NCI-H748 treated with DMSO at 0.1 percent for 48 hours (cell line): ENCODE measurements at places on chromosomes 2 and 18.

DNA sequence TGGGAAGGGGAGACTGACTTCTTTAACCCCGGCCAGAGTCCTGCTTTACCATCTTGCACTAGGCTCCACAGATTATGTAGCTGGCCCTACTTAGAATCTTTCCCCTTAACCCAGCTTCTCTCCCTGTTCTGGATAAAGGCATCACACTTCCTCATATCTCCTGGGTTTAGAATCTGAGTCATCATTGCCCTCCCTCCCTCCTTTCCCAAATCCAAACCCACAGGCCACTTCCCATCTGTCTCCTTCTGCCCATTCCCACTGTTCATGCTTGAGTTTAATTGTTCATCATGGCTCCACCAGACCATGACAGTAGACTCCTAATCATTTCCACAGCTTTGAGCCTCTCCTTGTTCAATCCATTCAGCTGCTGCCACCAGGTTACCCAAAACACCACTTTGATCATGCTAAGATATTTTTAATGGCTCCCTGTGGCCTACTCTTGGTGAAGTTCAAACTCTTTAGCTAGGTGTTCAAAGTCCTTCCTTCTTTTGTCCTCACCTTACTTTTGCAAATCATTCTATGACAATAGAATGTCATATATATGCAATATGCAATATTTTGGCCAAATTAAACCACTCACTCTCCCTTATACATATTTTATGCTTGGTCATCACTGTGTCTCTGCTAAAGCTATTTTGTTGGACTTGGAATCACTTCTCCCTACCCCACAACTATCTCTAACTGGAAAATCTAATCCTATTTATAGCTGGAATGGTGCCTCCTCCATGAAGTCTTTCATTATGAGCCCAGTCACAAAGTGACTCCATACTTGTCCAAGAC, 5.5 kb downstream of the PDE11A start:
- DNase-seq: no peak

GRCh38 chr2:50746526-50746925, 285.4 kb downstream of the NRXN1 start:
- no peak for DNase-seq

GRCh38 chr2:20106746-20107145, 55.3 kb upstream of the LAPTM4A start:
- DNase-seq: no peak

- no peak for DNase-seq
These were observed 62.3 kb upstream of the KLHL29 start for GRCh38 chr2:23322567-23323197.

DNA sequence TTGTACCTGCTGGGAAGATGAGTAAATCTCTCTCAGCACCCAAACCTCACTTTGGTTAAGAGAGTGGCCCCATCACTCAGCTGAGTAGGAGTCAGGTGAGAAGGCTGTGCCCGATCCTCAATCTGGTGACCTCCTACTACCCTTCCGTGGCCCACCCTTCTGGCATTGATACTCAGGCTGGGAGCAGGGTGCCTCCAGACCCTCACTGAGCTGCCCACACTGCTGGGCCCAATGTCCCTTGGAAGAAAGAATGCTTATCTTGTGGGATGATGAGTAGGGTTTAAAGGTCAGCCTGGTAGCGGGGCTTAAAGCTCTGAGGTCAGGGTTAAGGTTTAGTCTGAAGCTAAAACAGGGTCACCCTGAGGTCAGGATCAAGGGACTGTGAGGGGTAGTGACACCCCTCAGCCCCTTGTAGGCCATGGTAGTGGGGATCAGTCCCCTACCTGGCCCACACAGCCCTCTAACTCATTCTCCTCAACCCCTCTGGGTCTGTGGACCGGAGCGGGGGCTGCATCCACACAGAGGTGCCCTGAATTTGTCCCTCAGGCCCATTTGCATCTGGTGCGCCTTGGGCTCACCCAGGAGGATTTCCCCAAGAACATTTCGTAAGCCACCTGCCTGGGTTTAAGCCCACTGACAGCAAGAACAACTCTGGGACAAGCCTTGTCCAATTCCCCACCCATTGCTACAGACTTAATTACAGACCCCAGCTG, 123.8 kb downstream of the CYP26B1 start:
- no peak for DNase-seq

DNA sequence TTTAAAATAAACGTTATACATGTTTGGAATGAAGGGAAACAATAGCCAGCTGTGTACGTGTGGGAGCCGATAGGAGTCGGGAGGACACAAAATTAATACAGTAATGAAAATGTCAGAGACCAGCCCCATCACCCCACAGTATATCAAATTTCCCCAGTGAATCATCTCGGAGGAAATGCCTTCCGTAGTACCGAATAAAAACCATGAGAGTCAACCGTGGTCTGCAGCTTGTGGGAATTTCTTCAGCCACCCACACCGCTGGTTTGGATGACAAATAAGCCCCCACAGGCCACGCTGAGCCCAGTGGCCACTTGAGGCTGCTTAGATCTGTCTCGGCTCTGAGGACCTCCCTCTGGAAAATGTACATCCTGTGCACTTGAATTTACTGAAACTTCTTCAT, 133.7 kb downstream of the COL6A3 start:
- DNase-seq: no peak

GRCh38 chr2:133658020-133658903, 90.0 kb upstream of the NCKAP5 start:
- DNase-seq: no peak

DNA sequence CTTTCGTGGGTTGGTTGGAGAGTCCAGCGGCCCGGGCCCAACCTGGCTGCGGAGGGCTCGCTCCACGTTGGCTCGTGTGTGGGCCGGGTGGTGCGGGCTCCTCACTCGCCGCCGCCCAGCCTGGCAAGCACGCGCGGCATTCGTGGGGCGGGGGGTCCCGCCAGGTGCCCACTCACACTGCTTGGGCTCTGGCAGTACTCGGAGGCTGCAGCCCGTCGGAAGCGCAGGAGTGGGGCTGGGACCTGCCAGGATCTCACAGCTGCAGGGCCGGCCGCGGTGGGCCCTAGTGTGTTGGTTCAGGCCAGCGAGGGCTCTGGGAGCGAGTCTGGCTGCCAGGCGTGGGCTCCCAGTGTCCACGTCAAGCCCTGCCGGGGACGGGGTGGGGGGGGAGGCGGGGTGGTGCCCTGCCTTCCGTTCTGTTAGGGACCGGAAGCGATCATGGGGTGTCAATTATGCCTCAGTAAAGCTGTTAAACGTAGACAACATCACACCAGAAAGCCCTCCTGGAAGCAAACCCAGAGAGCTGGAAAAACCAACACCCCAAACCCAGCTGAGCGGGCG, 1.0 kb upstream of the HS6ST1 start:
- no peak for DNase-seq

DNA sequence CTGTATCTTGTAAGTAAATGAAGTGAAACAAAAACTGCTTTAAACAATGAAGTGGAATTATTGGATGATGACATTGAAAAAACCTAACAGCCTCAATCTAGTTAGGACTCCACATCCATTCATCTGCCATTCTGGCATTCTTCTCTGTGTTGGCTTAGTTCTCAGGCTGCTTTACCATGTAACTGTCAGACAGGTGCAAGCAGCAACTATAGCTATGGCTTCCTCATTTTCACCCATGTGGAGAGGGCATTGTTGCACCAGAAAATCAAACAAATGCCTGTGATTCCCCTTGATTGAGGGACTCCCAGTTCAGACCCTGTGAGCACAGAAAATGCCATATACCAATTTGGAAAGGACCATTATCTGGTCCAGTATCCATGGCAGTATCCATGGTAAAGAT, 129.5 kb upstream of the NYAP2 start:
- DNase-seq: peak; percentile 21

DNA sequence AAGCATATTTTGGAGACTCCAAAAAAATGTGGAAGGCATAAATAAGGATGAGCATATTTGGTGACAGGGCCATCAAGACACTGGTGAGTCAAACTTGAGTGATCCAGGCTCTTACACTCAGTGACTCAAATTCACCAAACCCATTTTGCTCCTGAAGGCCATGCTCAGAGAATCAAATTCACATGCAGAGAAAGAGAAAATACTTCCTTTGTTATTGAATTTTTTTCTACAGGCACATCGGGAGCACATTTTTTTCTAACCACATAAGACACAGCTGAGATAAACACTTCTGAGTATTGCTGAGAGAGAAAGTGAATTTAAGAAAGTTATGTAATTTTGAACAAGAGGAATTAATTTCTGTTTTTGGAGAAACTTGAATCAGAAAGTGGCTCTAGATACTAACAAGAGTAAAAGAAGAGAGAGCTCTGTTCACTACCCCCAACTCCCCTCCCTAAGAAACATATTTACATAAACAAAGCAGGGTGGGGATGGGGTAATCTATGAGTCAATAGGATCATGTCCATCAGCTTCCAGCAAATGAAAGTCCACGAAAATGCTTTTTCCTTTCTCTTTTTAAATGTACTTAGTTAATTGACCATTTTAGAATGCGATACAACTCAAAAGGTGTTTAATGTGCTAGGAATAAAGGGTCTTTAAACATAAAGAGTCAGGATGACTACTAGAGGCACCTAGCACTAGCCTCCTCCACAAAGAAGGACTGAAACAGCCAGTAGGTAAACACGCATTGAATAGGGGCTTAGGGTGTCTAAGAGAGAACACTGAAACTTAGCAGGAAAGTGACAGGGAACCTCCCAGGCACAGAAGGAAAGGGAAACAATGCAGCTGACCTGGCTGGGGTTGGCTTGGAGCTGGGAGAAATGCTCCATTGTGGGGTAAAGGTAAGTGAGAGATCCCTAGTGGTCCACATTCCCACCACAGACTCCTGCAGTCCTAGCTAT, 152.3 kb downstream of the KCNE4 start:
- no peak for DNase-seq

DNA sequence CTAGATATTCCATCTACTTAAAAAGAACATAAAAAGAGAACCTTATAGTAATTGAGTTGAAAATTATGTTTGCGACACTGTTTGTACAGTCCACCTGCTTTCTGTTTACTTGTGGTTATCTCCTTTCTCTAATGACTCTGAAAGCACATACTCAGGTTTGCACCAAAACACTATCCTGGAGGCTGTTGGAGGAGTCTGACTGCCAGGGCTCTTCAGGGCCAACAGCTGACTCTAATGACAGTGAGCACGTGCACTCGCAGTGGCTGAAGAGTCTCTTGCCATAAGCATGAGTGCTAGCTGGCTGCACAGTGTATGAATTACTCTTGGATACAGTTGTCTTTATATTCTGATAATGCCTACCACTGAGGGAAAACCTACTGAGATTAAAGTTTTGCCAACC, 16.7 kb upstream of the GLS start:
- DNase-seq: peak; percentile 99

GRCh38 chr2:217162533-217162932, 302.7 kb upstream of the TNP1 start:
- peak; percentile 87 for DNase-seq

DNA sequence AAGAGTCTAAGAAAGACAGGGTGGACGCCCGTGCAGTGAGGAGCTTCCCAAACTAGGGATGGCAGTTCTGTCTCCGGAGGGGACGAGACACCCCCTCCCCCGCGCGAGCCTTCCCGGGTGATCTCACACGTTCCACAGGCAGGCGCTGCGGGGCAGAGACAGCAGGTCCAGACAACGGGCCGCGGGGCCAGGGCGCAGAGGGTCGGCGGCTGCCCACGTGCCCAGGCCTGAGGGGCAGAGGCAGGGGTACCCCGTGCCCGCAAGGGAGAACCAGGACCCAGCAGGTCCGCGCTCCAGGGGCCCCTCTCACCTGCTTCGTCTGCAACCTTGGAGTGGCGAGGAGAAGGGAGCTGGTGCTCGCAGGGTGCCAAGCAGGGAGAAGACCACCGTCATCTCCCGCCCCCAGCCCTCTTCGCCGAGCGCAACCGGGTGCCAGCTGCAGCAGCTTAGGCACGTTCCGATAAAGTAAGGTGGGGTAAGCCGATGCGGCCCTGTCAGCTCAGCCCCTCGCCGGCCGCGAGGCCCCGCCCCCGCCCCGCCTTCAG, at the start of gene GPR155:
Gene GPR155 (minus strand): TSS at position 467 of the 545 bp plus-strand sequence. CDS start 5,073 bp downstream, outside the sequence.
- DNase-seq: no peak

DNA sequence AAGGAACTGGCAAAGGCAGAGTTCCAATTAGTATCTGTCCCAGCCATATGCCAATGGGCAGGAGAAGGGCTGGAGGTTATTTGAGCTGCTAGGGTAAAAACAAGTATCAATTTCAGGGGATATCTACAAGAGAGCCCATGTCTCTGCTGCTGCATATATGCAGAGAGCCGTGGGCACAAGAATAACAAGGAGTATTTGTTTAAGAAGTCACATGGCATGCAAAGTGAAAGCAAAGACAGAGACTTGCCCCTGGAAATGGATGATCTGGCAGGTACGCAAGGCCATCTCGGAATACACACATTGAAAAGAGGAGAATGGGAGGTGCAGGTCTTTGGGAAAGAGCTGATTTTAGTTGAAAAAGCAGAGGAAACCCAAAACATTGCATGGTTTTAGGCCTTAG, 170.6 kb downstream of the EVA1A start:
- no peak for DNase-seq

DNA sequence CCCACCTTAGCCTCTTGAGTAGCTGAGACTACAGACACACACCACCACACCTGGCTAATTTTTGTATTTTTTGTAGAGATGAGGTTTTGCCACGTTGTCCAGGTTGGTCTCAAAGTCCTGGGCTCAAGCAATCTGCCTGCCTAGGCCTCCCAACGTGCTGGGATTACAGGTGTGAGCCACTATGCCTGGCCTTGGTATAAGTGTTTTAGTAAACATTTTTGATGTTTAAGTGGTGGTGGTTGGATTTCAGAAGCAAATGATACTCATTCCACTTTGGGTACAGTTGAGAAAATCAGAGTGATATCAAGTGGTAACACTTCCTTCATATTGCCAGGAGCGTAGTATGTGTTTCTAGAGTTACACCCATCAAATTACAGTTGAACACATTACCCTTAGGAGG, 25.4 kb downstream of the ACADL start:
- no peak for DNase-seq

- DNase-seq: no peak
These were observed 114.5 kb downstream of the CDH2 start for GRCh38 chr18:28062443-28062842.

GRCh38 chr2:100814453-100814852, 5.5 kb upstream of the NPAS2 start:
- no peak for DNase-seq

DNA sequence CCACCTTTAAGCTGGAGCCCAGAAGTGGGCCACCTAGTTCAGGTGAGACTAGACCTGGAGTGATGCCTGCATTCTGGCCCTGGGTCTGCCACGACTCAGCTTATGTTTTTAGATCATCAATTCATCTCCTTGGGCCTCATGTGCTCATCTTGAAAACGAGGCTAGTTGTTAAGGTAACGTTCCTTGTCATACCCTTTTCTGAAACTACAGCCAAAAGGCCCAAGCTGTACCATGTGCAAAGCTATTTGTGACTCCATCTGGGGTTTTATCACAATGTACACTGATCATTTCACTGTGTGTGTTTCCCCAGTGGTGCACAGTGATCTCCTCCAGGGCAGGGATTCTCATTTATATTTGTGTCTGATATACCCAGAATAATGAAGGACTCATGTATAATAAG, 138.4 kb upstream of the COPS8 start:
- no peak for DNase-seq
